ENCODE measurements at places on chromosomes 3 and 15.
A peak's percentile ranks its signal among the peaks of the same experiment; 100 is the strongest.

DNA sequence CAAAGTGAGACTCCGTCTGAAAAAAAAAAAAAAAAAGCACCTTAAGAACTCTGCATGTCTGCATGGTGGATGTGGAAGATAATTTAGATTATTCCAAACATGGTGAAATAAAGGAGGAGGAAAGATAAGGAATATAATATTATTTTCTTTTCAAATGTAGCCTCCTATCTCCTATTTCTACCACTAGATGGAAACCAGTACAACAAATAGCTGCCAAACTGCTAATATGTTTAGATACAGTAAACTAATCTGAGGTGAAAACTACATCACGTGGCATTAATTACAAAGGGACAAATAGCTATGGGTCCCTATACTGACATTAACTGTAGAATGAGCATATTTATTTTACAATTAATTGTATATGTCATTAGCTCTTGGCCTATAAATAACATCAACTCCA is 197.8 kb downstream of the TBC1D5 start:
- DNase-seq, result no peak

- DNase-seq, result no peak
These were observed 49.5 kb downstream of the SMAD6 start for GRCh38 chr15:66751579-66751978.

DNA sequence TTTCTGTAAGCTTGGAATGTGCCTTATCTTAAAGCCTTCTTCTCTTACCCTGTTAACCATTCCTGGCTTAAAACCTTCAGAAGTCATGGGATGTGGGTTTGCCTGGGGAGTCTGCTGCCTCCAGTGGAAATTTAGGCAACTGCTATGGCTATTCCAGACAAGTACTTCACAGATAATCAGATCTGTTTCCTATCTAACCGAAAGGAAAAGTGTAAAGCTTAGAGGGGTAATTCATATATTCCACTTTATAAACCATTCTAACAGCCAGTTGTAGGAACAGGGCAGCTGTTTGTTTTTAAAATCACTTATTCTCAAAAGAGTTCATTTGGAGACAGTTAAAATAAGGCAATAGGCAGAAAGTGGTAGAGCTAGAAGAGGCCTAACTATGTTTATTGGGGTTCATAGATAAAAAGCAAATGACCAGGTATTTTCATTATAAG is 219.9 kb downstream of the TCF12 start:
- DNase-seq, result no peak

DNA sequence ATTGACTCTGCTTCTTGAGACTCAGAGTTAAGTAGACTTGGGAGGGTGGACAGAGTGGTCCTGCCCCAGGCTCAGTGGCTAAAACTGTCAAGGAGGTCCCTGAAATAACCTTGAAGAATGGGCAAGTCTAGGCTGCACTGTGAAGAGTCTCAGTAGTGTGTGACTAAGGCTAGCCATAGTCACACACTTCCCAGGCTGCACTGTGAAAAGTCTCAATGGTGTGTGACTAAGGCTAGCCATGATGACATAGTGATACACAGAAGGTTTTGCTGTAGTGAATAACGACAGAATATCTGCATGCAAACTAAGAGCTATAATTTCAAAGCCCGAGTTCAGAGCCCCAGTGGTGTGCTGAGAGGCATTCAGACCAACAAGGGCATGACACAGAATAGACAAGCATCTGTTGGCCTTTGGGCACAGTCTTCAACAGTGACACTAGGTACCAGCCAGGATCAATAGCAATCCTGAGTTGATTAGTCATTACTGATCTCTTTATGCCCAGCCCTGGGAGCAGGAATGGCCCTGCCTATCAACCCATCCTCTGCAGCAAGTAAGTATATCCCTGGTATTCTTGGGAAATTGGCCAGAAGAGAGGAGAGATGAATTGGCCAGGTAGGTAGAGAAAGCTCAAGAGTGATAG is 72.4 kb upstream of the BBX start:
- no peak for DNase-seq

DNA sequence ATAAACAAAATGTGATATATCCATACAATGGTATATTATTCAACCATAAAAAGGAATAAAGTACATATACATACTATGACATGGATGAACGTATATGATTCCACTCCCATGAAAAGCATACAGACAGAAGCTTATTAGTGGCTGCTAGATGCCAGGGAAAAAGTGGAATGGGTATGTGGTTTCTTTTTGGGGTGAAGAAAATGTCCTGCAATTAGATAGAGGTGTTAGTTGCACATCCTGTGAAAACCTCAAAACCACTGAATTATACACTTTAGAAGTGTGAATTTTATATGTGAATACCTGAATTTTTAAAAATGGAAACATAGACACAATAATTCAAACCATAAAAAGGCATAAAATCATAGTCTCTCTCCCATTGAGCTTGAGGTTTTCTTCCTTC is 11.2 kb downstream of the DENND6A start:
- no peak for DNase-seq

DNA sequence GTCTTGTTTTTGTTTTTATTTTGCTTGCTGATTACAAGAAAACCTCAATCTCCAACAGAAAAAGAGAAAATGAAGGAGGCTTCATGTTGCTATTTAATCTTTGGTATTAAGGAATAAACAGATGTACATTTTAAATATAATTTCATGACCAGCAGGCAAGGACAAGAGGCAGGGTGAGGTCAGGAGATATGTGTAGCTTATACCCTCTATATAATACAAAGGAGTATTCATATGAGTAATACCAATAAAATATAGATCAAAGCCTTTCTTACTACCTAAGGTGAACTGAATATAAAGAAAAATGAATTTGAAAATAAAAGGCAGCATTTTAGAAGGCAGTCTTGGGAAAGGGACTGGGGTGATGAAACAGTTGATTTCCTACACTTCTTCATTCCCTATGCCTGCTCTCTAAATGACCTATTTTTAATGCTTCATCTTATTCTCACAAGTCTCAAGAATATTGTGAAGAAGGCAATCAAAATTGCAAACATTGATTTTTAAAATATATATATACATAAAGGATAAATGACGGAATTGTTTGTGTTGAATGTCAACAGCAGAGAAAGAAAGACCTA is 8.6 kb upstream of the CBLB start:
- DNase-seq, result no peak

DNA sequence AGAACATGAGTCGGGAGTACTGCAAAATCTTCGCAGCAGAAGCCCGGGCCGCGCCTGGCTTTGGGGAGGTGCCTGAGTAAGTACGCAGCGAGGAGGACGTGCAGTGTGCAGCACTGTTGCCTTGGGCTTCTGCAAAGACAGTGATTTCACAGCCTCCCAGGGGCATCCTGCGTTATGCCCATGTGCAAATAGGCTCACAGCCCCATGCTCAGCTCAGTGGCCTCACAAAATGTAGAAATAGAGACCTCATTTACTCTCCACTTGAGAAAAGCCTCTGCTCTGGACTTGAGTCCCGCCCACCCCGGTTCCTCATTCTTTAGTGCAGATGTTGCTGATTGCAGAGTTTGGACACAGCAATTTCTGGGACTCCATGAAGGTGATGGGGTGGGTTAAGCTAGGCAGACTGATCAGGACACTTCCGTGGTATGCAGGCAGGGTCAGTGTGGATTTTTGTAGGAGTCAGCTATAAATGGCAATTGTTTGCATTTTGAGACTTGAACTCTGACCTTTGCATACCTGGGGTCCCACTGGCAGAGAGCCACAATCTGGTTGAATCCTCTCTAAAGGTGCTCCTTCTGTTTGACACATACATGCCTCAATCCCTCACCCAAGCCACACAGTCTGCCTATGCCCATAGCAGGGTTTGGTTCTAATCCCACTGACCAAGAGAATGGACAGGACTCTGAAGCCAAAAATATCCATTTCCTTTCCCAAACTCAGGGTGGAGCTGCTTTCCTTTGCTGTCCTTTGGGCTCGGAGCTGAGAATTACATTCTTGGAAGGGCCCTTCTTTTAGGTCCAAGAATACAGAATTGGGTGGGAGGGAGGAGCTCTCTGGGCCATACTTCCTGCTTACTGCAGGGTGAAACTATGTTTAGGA is 20.7 kb upstream of the SLC28A1 start:
- no peak for DNase-seq

DNA sequence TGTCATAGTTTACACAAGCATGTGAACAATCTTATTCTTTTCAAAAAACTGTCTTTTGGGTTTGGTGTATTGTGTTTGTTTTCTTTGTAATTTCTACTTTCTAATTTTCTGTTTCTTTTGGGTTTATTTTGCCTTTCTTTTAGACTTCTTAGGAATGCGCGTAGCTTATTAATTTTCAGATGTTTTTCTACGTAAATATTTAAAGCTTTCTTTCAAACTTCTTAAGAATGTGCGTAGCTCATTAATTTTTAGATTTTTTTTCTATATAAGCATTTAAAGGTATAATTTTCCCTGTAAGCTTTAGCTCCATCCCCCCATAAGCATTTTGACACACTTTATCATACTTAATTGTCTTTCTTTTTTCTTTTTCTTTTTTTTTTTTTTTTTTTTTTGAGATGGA is 55.2 kb downstream of the RAD54L2 start:
- no peak for DNase-seq

DNA sequence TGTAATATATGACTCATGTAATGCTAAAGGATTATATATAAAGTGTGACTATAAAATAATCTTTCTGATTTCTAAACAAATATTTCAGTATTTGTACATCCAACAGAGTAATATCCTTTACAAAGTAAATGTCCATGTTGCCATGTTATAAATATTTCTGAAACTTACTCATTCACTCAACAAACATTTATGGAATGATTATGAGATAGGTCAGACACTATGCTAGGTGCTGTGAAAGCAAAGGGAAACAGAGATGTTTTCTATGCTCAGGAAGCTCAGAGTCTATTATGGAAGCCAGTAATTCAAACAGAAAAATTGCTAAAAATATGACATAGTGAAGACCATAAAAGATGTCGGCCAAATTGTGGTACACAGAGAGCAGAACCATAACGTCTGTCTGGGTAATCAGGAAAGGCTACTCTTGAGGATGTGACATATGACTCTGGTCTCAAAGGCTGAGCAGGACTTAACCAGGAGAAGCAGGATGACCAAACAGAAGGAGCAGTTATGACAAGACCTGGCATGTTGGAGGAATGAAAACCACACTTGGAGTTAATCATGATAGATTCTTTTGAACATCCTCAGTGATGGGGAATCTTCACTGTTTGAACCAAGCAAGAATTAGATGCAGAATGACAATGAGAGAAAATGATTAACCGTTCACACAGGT is 39.0 kb upstream of the MYO5C start:
- DNase-seq, result no peak

DNA sequence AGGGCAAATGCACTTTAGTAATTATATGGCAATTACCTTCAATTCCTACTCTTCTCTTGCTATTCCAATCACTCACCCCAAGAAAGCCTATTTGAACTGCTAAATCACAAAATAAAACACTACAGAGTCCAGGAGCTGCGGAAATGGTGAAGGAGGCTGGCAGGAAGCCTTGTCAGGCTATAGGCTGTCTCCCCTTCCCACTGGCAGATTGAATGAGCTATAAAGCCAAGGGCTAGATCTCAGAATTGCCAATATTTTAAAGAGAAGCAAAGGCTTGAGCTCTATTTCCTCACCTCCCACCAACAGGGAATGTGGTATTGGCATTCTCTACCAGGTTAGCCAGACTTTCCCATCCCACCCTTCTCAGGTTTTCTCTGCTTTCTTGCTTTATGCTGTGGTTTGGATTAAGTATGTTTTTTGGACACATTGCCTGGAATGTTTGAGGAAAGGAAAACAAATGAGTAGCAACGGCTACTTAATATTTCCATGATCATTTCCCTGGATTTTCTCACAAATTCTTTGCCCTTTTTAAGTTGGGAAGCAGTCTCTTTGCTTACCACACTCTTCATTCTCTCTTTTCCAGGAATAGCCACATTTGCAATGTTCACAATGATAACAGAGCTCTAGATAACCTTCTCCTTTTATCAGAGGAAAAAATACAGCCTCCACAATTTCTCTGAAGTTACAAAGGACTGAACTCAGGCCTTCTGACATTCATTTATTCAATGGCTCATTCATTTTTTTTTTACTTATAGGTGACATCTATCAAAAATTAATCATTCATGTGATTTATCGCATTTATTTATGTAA is 1125.4 kb downstream of the ROBO1 start:
- no peak for DNase-seq

DNA sequence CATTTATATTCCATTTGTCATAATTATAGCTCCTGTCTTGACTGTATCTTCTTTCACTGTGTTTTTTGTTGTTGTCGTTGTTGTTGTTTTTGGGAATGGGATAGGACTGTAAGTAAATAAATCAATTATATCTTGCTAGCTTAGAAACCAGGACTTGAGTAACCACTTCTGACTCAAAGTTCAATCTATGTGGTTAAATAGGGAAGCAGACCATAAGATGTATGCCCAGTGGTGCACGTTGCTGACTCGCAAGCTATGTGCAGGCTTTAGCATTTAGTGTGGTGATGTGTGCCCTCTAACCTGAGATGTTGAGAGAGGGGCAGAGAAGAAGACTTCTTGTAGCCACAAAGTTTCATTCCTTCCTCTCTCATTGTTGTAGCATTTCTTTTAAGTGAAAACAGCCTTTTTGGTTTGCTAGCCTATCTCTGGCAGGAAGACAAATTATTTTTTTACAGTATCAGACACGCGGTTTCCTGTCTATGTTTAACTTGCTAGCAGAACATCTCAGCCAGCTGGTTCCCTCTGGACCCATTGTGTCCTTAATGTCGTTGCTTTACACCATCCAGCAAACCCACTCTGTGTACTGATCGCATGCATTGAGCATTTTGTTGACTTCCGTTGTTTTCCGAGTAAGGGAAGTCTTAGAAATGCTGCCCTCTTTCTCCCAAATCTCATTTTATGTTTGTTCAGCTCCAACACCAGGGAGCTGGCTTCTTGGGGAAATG is 52.1 kb downstream of the TGFBR2 start:
- DNase-seq, result peak; percentile 22

- DNase-seq, result no peak
These were observed 765.6 kb downstream of the PLOD2 start for GRCh38 chr3:145395421-145395820.

GRCh38 chr3:170054204-170054603 is 16.4 kb downstream of the GPR160 start:
- peak; percentile 47 for DNase-seq

- DNase-seq, result no peak
These were observed 4.5 kb downstream of the QTRT2 start for GRCh38 chr3:114060906-114061655.

- no peak for DNase-seq
These were observed 15.4 kb upstream of the OXTR start for GRCh38 chr3:8784676-8785435.

GRCh38 chr3:159150180-159150579 is 348.3 kb downstream of the MFSD1 start:
- no peak for DNase-seq

GRCh38 chr3:65783117-65783516 is 255.6 kb downstream of the MAGI1 start:
- DNase-seq, result no peak
